ENCODE measurements at places on chromosomes 12 and 14.
A peak's percentile ranks its signal among the peaks of the same experiment; 100 is the strongest.

- no peak for DNase-seq
Measured at GRCh38 chr12:126487431-126487980, 1422.3 kb downstream of the AACS start.

DNA sequence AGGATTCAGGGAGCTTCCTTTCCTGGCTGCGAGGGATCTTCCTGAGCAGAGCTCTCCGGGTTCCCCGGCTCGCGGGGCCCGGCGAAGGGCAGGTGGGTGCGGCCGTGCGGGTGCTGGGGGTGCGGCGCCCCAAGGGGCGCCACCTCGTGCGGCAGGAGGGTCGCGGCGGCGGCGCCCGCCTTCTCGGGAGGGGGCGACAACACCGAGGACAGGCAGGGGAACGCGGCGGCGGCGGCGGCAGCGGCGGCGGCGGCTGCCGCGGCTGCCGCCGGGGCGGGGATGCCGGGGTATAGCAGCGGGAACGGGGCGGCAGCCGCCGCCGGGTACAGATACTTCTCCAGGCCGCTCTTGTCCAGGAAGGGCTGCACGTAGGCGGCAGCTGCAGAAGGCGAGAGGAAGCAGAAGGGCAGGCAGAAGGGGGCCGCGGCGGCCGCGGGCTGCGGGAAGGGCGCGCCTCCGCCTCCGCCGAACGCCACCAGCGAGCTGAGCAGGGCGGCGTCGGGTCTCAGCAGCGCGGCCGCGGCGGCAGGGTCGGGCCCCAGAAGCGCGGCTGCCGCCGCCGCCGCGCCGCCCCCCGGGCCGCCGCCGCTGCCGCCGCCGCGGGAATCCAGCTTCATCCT is 2.7 kb downstream of the BHLHE41 start:
- DNase-seq, result peak; percentile 80

DNA sequence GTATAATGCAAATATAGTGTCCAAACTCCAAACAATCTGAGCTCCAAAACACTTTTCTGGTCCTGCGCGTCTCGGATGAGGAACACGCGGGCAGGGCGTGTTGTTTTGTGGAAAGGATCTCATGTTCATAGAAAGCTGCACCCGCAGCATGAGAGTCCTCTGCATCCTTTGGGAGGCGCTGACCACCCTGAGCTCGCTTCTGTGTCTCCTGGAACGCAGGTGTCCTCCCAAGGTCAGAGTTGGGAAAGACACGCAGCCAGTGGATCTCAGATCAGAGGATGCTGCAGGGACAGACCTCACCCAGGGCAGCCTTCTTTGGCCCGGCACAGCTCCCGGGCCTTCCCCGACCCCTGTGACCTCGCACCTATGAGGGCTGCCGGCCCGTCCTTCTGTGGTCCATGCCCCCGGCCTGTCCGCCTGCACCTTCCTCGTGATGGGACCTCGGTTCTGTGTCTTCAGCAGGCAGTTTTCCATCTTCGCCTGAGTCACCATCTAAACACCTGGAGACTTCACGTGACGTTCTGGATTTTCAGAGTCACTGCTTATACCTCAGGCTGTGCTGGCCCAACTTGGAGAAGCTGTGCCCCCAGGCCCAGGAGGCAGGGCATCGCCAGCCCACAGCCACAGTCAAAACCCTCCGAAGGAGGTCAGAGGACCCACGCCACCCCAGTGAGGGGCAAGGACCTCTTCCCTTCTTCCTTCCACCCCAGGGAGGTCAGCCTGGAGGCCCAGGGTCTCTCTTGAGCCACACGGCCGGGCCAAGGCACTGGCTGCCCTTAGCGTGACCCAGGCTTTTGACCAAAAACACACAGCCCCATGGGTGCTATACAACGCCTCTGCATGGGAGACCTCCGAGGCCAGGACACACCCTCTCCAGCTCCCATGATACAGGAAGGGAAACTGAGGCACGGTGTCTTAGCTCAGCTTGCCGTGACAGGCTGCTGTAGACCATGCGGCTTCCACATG is 25.9 kb downstream of the MMP17 start:
- no peak for DNase-seq

GRCh38 chr12:131197490-131197889 is 243.8 kb downstream of the ADGRD1 start:
- no peak for DNase-seq

- DNase-seq, result no peak
Measured at GRCh38 chr14:53273671-53274072, 120.5 kb upstream of the DDHD1 start.

- no peak for DNase-seq
Measured at GRCh38 chr12:65384240-65384639, 105.8 kb downstream of the MSRB3 start.

GRCh38 chr12:106113042-106113441 is 25.7 kb downstream of the NUAK1 start:
- no peak for DNase-seq
